ENCODE measurements at places on chromosomes 7 and 10.

DNA sequence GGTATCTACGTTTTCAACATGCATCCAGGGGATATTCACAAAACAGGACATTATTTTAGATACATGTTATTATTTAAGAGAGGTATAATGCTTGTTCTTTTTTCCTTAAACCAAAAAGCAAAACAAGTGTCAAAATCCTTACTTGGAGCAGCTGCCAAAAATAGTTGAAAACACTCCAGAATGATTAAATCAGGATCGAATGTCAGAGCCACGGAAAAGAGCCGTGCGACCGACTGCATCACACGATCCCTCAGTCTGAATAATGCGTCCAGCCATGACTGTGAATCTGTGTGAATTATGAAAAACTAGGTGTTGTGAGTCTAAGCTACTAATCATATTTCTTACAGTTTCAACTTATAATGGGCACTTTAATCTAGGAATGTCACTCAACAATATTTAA is 126.0 kb downstream of the PARD3 start:
- no peak for DNase-seq

GRCh38 chr10:21733710-21734109 is 199.7 kb downstream of the MLLT10 start:
- DNase-seq, result no peak

- DNase-seq, result no peak
Measured at GRCh38 chr10:13717571-13717935, 130.8 kb downstream of the PRPF18 start.

DNA sequence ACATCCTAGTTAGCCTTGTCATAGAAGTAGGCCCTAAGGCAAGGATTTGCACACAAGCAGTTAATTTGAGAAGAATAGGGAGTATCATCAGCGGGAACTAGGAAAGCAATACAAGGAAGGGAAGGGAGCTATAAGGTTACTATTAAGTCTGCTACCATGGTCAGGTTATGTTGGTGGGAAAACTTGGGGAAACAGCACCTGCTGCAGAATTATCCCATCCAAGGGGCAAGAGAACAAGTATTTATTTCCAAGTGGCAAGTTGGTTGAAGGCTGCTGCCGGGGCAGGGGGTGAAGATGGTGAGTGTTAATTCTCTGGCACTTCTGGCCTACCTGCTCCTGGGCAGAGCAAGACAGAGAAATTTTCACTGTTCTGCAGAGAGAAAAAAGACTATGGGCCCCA is 55.0 kb downstream of the CAV1 start:
- DNase-seq, result no peak

DNA sequence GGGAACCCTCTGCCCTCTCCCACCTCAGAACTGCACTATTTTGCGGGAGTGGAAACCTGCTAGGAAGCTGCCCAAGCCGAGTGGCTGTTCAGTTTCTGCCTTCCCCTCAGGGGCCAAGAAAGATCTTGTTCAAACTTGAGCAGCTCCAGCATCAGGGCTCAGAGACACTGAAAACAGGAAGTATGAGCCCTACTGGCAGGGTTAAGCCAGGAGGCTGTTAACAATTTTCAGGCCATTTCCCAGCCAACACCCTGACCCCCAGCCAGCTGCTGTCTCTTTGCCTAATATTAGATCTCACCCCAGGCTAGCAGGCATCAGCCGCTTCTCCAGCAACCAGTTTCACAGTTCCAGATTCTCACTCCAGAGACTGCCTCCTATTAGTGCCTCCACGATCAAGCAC is 9.2 kb downstream of the PLAU start:
- DNase-seq, result no peak

GRCh38 chr7:147298611-147299043 is 1182.0 kb downstream of the CNTNAP2 start:
- DNase-seq, result no peak

- DNase-seq, result no peak
Measured at GRCh38 chr7:148397551-148397950, 193.0 kb upstream of the C7orf33 start.

All from CD4-positive, alpha-beta T cell treated with Interleukin-4 for 1 hour (primary cell).